Cortex of kidney (tissue), 1 donor: ENCODE measurements at places on chromosomes 4 and X.
A peak's percentile ranks its signal among the peaks of the same experiment; 100 is the strongest.

DNA sequence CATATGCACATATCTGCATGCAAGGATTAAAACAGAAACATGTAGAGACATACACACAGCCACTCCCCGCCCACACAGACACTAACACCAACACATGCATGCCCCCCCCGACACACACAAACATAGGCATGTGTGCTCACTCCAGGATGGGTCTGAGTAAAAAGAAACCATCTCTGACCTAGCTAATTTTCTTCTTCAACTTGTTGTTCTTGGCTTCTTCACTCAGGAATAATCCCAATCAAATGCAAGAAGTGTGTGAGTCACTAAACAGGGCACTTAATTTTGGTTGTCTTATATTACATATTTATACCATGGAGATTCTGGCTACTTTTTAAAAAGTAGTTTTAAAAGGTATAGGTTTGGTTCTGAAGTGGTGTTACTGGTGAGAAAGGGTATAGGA, 28.3 kb downstream of the ENOX2 start:
- DNase-seq = no peak

DNA sequence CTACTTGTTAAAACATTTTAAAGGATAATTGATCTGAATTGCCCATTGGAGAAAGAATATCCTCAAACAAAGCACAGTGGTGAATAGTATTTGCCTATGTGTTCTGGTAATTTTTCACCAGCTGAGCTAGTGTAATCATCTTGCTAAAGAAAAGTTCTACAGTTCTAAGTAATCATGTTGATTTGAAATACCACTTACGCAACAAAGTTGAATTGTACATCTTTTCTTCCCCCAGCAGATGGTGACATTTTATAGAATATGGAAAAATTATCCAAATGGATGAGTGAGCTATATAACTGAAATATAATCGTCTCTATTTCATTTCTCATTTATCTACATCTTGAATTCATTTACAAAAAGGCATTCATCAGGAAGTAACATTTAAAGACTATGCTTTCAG, 9.7 kb upstream of the ZNF674 start:
- no peak for DNase-seq

GRCh38 chrX:154603438-154604430, 15.3 kb downstream of the CTAG1B start:
- DNase-seq = no peak

- no peak for DNase-seq
These were observed 1206.0 kb upstream of the ADGRL3 start for GRCh38 chr4:59994118-59994517.

- DNase-seq = no peak
These were observed 60.9 kb downstream of the UGT8 start for GRCh38 chr4:114659386-114660008.

GRCh38 chr4:112145326-112145789, at the start of gene FAM241A:
Gene FAM241A (plus strand): TSS chr4:112145454. CDS start chr4:112145581, 127 bp downstream.
- DNase-seq = peak; percentile 10

GRCh38 chr4:42617030-42617429, 39.9 kb downstream of the ATP8A1 start:
- no peak for DNase-seq

DNA sequence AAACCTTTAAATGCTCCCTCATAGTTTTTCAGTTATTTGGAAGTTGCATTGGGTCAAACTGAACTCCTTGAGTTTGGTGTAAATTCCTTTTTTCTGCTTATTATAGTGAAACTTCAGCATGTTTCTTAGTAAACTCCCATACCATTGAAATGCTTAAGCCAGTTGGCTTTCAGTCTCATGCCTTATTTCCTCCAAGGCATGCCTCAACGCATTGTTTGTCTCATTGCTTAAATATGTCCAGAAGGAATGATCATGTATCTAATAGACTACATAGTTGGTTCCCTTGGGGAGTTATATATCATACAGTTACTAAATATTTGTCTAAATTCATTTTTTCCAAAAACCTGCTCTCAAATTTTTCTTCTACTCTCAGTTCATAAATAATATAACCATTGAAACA, 114.0 kb downstream of the STOX2 start:
- DNase-seq = no peak

DNA sequence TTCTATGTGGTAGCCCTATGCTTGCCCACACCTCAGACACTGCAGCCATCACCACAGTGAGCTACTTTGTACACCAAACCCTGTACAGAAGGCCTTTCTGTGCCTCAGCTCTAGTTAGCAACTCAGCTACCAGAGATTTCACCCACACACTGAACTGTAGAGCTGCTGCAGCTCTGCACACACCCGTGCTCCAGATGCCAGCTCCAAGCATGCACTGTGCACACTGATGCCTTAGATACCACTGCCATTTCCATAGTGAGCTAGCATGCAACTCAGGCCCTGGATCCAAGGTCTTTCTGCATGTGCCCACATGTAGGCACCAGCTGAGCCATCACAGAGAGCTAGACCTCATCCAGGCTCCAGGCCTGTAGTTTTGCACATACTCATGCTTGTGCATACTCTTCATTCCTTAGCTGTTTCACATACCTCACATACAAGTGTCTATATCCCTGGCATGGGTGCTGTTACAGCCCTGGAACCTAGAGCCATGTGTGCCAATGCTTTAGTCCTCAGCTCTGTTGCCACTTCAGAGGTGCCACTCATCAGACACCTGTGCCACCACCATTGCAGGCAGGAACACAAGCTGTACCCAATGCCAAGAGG, 423.5 kb upstream of the NDST3 start:
- no peak for DNase-seq

GRCh38 chrX:132821974-132822633, 136.3 kb downstream of the HS6ST2 start:
- DNase-seq = no peak

DNA sequence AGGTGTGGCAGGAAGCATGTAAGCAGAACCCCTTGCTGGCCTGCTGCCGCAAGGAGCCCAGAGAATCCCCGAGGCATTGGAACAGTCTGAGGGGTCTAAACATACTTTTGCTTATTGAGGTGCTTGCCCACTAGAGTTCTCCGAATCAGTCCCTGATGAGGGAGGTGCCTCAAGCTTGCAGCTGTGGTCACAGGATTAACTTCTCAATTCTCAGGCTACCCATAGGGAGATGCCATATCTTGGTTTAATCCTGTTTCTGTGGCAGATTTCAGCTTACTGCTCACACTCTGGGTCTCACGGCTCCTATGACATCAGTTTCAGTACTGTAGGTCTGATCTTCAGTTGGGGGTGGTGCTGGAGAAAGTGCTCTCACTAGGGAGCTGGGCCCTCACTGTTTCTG, 39.9 kb downstream of the CCNG2 start:
- DNase-seq = no peak

DNA sequence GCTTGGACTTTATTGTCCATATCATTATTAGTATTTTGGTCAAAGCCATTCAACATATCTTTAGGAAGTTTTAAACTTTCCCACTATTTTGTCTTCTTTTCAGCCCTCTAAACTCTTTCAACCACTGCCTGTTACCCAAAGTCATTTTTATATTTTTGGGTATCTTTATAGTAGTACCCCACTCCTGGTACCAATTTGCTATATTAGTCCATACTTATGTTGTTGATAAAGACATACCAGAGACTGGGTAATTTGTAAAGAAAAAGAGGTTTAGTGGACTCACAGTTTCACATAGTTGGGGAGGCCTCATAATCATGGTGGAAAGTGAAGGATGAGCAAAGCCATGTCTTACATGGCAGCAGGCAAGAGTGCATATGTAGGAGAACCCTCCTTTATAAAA, 271.4 kb downstream of the KLHL4 start:
- no peak for DNase-seq

- no peak for DNase-seq
These were observed 24.4 kb upstream of the PDZD4 start for GRCh38 chrX:153854702-153855101.

DNA sequence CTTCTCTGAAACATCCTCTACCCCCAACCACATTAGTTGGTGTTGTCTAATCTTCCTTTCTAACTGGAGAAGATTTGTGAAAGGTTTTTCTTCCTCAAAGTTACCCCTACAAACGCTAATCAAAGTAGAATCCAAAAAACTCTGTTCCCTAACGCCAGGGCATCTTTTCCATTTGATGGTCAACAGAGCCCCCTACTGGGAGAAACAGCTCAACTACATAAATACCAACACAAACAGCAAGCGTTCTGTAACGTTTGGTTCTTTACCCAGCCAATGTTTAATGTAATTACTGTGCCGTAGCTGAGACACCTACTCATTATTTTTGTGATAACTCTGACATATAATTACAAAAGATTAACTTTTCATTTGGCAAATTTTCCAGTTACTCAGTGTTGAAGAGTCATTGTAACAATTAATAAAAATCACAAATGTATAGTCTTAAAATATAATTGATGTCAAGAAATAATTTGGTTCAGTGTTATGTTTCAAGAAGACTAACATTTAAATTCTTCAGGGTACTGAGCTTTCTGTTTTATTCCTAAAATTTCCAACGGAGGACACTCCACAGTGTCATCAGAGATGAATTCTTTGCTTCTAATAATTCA, 94.9 kb upstream of the TBC1D9 start:
- DNase-seq = no peak

DNA sequence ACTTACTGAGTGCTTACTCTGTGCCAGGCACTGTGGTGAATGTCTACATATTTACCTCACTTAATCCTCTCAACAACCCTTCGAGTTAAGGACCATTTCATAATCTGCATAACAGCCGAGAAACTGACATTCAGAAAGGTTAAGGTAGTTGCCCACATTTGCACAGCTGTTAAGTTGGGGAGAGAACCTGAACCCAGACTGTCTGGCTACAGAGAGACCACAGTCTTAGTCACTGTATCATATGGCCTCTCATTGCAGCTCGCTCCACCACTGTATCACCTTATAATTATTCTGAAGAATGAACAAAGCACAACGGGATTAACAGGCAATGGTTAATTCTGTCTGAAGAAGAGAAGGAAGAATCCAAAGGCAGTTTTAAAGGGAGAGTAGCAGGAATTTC, 98.5 kb downstream of the ADGRA3 start:
- DNase-seq = no peak

DNA sequence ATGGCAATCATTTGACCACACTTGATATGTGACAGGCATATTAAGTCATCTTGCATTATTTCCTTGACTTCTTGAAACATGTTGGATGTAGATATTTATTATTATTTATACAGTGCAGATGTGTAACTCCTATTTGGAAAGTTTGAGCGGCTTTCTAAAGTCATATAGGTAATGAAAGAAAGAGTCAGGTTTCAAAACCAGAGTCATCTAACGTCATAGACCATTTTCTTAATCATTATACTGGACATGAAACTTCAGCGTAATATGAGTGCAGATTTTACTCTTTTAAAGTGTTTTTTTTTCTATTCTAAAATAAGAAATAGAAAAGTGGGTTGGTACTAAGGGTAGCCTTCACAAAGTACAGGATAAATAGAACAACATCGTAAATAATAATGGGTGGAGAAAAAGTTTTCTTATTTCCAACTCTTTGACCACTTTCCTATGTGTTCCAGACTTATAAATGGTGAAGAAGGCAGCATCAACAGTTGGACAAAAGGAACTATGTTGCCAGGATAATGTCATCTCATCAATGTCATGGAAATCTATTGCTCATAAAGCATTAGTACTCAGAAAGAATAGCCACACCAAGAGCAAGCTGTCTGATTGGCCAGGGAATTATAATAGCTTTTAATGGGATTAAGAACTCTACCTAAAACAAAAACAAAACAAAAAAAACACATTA, 108.0 kb upstream of the PCDH18 start:
- DNase-seq = no peak

DNA sequence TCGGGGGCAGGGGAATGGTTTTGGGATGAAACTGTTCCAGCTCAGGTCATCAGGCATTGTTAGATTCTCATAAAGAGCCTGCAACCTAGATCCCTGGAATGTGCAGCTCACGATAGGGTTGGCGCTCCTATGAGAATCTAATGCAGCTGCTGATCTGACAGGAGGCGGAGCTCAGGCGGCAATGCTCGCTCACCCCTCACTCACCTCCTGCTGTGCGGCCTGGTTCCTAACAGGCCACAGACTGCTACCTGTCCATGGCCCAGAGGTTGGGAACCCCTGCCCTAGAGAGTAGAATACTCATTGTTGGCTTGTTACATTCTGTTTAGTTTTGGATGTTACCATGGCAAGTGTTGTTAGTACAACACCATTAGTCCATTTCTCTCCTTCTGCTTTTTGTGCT, 40.8 kb upstream of the STX18 start:
- no peak for DNase-seq

GRCh38 chrX:84363663-84364062, 138.6 kb downstream of the HDX start:
- no peak for DNase-seq

DNA sequence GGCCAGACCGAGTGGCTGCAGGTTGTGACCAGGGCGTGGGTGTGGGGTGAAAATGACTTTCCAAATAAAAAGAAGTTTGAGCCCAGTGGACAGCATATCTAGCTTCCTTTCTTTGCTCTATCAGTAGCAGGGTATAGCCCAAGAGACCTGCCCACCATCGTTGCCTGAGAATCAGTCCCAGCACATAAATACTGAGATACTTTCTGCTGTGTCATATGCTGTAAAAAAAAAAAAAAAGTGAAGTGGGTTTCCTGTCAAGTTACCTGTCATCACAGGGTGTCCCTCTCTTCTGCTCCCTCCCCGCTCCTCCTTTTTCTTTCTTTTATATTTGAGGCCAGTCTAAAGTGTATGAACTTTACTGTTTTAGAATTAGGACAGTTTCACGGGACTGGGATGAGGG, 330.3 kb upstream of the BOD1L1 start:
- no peak for DNase-seq

- DNase-seq = no peak
These were observed 119.2 kb upstream of the STIM2 start for GRCh38 chr4:26741491-26741871.

- DNase-seq = no peak
These were observed 2.7 kb downstream of the FAT4 start for GRCh38 chr4:125317525-125317877.

GRCh38 chr4:108342325-108342970, 173.7 kb upstream of the LEF1 start:
- DNase-seq = no peak

DNA sequence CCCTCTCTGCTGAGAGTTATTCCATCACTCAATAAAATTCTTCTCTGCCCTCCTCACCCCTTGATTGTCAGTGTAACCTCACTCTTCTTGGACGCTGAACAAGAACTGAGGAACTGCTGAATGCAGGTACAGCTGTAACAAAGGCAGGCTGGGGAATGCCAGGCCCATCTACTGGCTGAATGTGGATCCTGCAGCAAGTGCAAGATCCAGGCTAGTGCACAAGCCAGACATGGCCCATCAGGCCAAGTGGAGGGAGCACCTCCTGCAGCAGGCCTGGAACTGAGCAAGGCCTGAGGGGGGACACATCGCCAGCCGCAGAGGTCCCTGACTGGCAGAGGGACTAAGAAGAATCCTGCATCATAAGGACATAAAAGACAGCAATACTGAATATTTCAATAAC, 411.8 kb upstream of the PCDH10 start:
- no peak for DNase-seq

- DNase-seq = no peak
These were observed 1068.4 kb downstream of the ARAP2 start for GRCh38 chr4:35175894-35176293.
